Vagina (tissue), 2 donors: ENCODE measurements at places on chromosomes 6 and 20.

DNA sequence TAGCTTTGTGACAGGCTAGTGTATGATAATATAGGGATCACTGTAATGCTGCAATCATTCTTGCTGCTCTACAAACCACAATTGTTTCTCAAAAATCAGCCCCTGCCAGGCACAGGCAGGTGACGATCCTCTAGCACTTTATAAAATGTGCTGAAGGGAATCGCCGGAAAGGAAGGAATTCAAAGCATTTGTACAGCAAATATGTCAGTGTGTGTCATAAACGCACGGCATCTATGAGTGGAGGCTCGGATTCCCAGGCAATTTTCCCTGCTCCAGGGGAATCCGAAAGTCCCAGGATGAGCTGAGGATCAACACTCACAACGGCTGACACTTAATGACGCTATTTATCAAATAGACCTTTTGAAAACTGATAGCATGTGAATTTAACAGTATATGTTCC is 1.4 kb downstream of the PHACTR1 start:
- DNase-seq = no peak

DNA sequence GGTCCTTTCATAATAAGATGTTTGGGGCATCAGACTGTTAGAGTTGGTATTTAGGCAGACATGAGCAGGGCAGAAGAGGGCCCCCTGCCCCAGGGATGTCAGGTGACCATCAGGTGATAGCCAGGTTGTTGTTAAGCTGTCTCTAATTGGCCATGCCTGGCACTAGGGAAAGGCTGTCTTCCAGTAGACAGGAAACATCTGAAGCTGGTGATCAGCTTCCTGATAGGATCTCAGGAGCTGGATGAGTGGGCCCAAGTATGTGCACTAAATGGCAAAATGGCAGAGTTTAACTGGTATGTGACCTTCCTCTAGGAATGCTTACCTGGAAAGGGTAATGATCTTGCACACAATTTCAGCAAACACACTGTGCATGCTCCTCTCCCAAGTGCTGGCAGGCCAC is 190.7 kb downstream of the CDH26 start:
- DNase-seq = no peak

DNA sequence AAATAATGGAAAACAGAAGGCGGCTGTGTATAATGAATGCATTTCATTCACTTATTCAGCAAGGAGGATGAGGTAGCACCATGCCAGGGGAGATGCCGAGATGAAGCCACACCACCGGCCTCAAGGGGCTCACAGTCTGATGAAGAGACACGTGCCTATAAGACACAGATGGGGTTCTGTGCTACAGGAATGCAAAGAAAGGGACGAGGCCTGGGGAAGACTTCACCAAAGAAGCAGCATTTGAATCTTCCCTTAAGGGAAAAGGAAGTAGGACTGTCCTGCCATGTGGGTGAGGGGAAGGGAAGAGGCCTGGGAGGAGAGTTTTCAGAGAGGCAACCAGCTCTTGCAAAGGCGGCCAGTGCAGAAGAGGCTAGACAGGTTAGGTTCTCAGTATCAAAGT is 98.9 kb downstream of the PSMG4 start:
- DNase-seq = no peak

GRCh38 chr6:7681449-7681848 is 44.5 kb upstream of the BMP6 start:
- no peak for DNase-seq

DNA sequence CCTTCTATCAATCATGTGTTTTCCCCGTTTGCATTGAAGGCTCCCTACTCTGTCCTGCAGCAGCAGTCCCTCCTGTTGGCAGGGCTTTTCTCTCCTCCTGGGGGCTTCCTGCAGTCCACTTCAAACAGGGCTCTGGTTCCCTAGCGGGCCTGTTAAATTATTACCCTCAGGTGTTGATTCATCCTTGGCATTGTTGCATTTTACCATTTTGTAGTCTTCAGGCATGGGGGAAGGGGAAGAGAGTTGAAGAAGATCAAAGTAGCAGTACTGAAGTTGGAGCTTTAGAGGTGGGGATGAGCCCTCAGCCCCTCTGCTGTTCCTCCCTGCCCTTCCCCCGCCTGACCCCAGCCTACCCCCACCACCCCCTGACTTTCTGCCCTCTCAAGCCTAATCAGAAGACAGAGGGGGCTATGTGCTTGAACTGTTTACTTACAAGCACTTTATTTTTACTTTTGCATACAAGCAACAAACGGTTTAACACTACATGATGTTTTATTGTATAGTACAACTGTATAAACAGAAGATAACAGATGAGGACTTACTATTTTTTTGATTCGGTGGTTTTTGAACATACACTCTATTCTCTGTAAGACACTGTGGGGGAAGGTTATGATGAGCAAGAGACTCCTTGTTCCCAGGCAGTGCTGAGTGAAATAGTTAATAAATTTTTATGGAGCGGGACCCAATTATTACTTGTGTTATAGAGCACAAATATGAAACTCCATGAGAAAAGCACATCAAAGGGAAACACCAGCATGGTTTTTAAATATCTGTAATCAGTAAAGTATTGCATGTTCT is 169.7 kb downstream of the EYA4 start:
- no peak for DNase-seq

DNA sequence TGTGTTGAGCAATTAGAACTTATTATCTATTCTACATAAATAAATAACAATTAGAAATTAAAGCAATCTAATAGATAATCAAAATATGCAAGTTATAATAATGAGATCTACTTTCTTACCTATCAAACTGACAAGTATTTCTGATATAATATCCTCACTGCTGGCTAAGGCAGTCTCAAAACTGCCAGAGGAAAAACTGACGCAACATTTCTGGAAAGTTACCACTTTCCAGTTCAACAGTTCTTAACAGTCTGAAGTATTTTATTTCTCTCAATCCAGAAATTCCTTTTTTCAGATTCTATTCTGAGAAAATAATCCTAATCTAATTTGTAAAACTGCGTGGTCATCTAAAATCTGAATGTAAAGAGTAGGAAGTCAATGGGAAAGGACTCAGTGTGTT is 121.0 kb downstream of the TRDN start:
- DNase-seq = no peak

DNA sequence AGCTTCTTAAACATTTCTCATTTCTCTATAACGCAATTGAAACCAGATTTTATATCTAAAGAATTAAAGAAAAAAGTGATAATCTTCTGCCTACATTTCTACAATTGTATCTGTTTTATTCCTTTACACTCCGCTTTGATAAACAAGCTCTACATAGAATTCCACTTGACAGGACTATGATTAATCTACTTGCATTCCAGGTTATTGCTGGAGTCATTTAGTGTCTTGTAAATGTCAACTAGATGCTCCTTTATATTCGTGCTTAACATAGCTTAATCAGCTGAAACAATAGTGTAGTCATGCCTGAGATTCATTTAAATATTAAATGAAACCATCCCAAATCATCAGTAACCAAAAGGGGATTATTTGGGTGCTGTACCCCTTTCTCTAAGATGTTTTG is 284.0 kb downstream of the TRDN start:
- DNase-seq = no peak

GRCh38 chr20:34334654-34335407 is 28.2 kb upstream of the ITCH start:
- DNase-seq = no peak

DNA sequence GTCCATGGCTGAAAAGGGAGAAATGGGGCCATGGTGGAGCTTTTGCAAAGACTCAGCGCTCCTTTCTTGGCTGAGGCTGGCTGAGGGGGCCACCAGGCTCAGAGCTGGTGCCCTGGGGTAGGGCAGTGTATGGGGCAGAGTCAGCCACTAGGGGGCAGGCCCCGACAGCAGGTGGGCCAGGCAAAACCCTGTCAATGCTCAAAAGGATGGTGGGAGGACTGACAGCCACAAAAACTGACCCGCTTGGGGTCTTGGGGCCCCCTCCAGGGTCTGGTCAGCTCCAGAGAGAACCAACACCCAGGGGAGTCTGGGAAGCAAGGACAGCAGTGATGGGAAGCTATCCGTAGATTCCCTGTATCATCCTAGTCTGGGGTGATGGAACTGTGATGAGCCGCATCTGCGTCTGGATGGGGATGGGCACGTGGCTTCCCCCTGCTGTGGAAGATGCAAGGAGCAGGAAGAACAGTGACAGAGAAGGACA is 306.9 kb downstream of the DHX35 start:
- DNase-seq = no peak

- no peak for DNase-seq
Measured at GRCh38 chr6:75249837-75250236, 6.2 kb upstream of the COX7A2 start.

DNA sequence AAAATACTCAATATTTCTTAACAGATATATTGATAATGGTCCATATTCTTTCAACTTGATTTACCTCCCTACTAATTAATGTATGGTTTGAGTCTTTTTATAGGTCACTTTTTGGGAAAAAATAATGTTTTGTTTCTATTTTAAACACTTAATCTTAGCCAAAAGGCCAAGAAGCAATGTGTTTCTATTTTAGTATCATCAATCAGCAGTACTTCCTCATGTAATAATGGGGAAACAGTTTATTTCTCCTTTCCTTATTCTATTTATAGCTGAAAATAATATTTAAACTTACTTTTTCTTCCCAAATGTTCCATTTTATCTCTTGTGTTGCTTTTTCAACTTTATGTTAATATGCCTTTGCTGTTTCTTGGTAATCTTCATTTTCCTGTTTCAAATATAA is 295.1 kb downstream of the ALDH8A1 start:
- DNase-seq = no peak

- no peak for DNase-seq
Measured at GRCh38 chr20:42435230-42435629, 754.5 kb downstream of the PTPRT start.

DNA sequence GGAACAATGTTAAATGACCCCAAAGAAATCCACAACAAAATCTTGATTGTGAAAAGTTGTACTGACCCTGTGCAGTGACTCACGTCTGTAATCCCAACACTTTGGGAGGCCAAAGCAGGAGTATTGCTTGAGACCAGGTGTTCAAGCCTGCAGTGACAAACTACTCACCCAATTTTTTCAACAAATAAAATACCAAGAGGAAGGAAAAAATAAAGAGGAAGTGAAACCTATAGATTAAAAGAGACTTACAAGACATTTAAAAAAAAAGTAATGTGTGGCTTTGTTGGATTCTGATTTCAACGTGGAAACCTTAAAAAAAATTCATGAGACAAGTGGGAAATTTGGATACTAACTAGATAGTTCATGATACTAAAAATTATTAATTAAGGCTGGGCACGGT is 31.9 kb downstream of the GINS1 start:
- DNase-seq = no peak
